ENCODE measurements at places on chromosomes 2 and 18. TPM values are rescaled to one million over a fixed set of nuclear protein-coding genes. Genes with fewer than 3 reads are reported as not detected.

- peak; percentile 43 for DNase-seq
Observed at GRCh38 chr2:225895126-225895525, 495.6 kb downstream of the NYAP2 start.

DNA sequence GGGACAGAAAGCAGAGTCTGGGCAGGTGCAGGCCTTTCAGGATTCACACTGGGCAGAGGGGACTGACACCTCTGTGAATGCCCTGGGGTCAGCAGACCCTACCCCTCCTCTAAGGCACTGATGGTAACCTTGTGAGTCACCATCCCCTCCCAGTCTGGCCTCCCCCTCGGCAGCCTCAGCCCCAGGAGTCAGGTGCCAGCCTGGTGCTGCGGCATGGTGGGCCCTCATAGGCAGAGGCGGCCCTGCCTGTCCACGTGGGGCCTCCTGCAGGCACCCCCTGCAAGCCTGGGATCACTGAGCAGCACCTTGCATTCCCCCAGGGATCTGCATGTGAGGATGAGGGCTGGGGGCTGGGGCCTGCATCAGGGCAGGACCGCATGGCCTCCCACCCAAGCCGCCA is 4.8 kb upstream of the GPR17 start:
- DNase-seq, result no peak

- DNase-seq, result no peak
Observed at GRCh38 chr2:118568700-118569099, 278.7 kb downstream of the EN1 start.

DNA sequence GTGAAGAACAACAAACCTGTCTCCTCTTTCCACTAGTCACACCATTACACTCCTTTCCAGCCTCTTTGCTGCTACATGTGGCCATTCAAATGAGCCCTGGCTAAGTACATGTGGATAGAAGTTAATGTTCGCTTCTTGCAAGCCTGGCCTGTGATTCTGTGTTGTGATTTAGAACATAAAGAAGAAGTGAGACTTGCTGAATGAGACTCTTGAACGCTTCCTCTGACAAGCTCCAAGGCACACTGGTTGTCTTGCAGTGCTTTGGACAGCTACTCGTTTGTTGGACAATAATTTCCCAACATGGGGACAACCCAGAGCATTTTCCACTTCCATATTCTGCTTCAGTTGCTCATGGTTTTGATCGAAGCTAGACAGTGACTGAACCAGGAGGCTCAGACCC is 57.3 kb downstream of the CCDC74A start:
- DNase-seq, result no peak

DNA sequence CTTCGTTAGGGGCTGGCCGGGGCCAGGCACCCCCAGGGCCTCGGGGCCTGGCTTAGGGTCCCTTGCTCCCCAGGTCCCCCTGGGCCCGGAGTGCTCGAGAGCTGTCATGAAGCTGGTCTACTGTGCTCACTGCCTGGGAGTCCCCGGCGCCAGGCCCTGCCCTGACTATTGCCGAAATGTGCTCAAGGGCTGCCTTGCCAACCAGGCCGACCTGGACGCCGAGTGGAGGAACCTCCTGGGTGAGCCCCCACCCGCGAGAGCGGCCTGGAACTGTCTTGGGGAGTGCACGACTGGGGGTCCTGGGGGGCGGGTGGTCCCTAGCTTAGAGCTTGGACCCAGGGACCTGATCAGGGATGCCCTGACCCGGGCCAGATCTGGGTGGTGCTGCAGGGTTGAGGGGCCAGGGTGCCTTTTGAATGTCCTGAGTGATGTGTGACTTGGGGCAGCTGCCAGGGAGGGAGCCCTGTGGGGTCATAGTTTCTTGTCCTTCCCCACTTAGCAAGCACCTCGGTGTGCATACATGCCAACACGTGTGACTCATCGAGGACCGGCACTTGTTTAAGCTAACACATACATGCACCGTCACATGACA is 27.9 kb downstream of the GPC1 start:
- DNase-seq, result no peak

GRCh38 chr2:62923242-62923641 is 127.4 kb upstream of the OTX1 start:
- no peak for DNase-seq

GRCh38 chr2:36555789-36556188 is 42.2 kb downstream of the FEZ2 start:
- no peak for DNase-seq

GRCh38 chr2:39541011-39541930 is 104.2 kb upstream of the MAP4K3 start:
- no peak for DNase-seq

GRCh38 chr2:59858540-59858939 is 694.9 kb downstream of the BCL11A start:
- DNase-seq, result no peak

DNA sequence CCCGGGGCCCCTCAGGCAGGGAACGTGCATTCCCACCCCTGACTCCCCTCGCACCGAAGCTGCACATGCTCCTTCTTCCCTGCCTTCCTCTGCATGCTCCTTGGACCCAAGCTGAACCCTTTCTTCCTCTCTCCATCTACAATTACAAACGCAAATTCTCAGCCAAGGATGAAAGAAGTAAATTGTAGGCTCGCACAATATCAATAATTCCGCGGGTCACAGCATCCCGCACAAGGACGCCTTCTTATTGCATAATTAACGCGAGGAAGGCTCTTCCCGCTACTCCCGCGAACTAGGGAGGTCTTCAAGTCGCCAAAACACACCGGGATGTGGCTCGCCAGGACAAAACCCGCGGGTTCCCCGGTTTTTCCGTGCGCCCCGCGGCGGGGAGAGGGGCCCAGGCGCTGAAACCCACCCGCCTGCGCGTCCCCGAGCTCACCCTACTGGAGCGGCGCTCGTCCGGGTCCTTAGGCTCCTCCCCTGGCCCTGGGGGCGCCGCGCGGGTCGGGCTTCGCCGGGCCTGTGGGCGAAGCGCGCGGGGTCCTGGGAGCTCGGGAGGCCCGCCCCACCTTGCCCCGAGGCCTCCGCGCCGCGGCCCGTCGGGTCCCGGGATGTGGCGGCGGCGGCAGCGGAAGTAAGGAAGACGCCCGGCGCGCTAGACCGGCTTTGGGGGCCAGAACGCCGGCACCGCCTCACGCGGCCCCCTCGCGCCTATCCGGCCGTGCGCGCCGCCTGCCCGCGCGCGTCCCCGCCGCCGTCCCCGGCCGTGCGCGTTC is at the start of gene CHST10:
TSS of gene CHST10 (minus strand) at position 734 of the 776 bp plus-strand sequence. CDS start 10,993 bp downstream, outside the sequence.
- peak; percentile 71 for DNase-seq

GRCh38 chr2:235611349-235611748 is 117.5 kb downstream of the AGAP1 start:
- no peak for DNase-seq

DNA sequence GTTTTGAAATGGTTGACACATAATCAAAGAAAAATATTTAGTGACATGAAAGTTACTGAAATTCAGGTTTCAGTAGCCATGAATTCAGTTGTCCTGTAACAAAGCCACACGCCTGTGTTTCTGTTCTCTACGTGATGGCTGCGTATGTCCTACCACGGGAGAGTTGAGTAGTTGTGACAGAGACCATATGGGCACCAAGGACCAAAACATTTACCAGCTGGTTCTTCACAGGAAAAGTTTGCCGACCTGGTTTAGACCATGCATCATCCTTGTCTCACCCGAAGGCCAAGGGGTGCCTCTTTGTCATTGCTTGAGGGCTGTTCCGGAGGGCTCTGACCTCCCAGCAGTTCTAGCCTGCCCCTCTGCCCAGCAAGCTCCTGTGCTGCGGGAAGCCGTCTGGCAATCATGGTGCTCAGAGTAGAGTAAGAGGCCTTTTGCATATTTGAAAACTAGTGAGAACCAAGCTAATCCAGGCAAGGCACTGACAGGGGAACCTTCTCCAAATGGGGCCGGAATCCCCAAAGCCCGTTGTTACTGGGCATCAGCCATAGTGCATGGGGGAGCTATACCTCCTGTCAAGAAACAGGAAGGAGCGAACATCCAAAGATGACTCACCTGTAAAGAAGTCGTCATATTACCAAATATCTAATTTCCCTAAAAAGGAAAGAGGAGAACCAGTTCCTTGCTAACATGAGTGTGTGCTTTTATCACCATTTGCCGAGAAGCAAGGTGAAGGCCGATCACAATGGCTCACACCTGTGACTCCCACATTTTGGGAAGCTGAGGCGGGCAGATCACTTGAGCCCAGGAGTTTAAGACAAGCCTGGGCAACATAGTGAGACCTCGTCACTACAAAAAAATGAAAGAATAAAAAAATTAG is 92.6 kb upstream of the RAB12 start:
- no peak for DNase-seq

The L3MBTL4 gene
- total RNA-seq, result under 0.01 TPM

The MYO3B gene
- total RNA-seq, result not detected

The PRKAG3 gene
- total RNA-seq, result not detected

The NTSR2 gene
- not detected for total RNA-seq

The ACOXL gene
- not detected for total RNA-seq

The PLGLB2 gene
- 0.60 TPM for total RNA-seq

All from RPMI7951 (cell line).